ENCODE measurements at places on chromosomes 13 and 19.

GRCh38 chr19:10005632-10006334 lies 4.5 kb downstream of the COL5A3 start:
- DNase-seq = no peak

DNA sequence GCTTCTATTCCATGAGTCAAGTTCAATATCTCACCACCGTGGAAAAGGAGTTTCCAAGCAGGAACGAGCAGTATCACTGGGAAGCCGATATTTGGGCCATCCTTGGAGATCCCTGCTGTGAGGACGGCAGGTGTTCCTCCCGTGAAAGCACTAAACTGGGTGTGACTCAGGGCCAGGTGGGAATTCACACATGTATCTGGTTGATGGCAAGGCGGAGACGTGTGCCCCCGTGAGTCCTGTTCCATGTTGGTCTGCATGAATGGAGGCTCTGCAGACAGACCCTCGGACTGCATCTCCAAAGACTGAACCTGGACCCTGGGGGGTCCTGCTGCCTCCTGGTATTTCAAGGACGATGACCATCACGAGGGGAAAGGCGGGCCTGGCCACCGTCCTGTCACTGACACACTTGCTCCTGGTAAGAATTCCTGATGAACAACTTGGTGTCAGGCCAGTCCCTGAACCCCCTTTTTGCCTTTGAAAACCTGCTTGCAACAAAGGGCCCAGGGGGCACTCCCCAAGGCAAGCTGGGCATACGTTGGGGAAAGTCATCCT lies 22.8 kb upstream of the GAS6 start:
- no peak for DNase-seq

- no peak for DNase-seq
These were observed 245.9 kb downstream of the PCDH9 start for GRCh38 chr13:66984241-66984640.

DNA sequence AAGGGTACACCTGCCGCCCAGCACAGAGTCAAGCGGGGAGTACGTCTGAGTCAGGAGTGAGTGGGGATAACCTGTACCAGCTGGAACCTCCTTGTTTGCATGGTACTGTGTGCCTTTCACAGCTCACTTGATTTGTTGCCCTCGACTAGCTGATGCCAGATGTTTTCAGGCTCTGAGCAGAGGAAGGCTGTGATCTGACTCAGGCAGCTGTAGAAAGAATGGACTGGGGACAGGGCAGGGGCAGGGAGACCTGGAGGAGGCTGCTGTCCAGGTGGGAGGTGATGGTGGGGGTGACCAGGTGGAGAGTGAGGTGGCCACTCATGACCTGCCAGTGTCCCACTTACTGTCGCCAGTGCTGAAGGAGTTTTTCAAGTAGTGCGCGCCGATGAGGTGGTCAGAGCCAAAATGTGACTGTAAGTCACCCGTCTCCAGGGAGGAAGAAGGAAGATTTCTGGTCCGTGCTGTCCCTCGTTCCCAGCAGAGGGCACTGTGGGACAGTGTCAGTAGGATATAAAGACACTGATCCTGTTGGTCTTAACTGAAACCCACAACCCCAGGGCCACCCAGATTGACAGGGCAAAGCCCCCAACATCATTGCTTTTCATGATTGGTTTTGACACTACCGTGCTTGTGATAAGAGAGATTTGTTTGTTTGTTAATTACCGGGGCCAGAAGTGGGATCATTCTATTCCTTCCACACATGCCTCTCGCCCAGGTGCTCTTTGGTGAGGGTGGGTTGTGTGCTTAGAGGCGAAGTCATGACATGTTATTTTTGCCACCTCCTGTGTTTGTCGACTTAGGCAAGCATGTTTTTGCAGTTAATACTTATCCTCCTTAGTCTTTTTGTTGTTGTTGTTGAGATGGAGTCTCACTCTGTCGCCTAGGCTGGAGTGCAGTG lies 128.4 kb downstream of the DPF1 start:
- peak; percentile 47 for DNase-seq

DNA sequence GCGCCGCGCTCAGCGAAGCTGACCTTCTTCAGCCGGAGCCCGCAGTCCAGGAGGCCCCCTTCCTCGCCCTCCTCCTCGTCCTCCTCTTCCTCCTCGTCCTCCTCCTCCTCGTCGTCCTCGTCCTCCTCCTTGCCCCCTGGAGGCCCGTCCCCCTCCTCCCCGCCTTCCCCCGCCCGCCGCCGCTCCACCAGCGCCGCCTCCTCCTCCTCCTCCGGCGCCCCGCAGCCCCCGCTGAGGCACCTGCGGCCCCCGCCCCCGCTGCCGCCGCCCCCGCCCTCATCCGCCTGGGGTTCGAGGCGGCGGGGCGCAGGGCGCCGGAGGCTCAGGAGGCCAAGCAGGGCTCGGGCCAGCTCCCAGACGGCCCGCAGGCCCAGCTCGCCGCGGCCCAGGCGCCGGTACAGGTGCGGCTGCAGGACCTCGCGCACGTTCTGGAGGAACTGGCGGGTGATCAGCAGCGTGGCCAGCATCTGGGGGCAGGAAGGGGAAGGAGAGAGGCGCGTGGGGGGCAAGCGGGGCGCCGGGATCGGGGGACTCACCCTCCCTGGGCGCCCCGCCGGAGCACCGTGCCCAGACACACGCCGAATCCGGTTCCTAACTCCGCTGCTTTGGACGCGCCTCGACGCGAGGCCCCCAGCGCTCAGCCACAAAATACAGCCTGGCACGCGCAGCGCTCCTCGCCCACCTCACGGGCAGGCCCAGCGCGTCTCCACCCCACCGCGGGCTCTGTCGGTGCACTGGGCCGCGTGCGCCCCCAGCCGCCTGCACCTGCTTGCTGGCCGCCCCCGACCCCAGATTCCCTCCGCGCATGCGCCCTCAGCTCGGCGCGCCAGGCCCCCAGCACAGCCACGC lies 5.9 kb downstream of the ANO8 start:
- DNase-seq = no peak

DNA sequence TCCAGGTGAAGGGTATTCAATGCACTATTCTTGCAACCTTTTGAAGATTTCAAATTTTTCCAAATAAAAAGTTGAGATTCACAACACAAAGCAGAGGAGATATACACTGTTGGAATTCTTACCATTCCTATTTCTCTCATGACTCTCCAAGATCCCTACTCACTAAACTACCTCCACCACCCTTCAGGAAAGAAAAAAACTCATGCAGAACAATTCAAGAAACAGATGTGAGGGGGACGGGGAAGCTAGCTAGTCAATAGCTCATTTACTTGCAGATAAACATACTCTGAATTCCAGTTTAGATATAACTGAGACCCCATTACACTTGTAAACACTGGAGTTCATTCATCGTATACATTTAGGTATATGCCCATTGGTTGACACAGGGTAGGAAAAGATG lies 90.0 kb upstream of the SERP2 start:
- DNase-seq = no peak

DNA sequence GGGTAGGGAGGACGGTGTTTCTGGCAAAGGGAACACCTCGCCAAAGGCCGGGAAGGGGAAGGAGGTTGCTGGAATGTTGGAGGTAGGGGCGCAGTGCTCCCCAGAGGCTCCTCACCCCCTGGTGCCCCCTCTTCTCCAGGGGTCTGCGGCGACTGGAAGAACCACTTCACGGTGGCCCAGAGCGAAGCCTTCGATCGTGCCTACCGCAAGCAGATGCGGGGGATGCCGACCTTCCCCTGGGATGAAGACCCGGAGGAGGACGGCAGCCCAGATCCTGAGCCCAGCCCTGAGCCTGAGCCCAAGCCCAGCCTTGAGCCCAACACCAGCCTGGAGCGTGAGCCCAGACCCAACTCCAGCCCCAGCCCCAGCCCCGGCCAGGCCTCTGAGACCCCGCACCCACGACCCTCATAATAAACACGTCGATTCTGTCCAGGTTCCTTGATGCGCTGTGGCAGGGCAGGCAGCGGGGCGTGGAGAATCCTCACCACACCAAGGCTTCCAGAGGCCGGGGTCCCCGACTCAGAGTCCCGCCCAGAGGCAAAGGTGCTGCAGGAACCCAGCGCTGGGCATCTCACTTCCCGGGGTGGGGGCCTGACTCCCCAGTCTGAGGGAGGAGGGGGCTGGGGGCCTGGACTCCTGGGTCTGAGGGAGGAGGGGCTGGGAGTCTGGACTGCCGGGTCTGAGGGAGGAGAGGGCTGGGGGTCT lies 7.4 kb upstream of the SPACA4 start:
- no peak for DNase-seq

DNA sequence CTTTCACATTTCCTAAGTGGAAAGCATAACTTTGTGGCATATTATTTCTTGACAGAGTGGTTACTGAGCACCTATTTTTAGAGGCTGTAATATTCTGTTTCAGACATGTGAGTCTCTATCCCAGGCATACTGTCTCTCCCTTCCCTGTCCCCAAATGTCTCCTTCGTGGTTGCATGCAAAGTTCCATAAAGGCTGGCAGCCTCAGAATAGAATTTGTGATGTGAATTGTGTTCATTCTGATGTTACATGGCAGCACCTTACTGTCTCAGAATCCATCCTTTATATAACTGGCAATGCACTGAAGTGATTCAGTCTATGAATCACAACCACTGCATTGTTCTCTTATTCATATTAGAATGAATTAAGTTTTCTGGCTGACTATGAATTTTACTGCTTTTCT lies 89.0 kb upstream of the SLC7A1 start:
- no peak for DNase-seq

DNA sequence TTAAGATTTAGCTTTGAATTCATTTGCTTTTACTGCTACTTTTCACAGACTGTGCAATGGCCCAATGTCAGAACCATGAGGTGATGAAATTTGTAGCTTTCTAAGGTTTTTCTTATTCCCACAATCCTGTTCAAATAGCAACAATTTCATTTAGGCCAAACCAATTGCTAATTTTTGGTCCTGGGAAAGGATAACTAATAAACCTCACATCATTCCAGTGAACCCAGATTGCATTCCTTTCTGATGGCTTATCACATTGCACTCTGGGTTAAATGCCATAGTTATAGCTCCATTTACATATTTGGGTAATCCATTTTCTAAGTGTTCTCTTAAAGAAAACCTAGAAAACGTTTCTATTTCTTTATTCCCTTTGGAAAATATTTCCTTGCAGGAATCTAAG lies 22.9 kb upstream of the POMP start:
- no peak for DNase-seq

DNA sequence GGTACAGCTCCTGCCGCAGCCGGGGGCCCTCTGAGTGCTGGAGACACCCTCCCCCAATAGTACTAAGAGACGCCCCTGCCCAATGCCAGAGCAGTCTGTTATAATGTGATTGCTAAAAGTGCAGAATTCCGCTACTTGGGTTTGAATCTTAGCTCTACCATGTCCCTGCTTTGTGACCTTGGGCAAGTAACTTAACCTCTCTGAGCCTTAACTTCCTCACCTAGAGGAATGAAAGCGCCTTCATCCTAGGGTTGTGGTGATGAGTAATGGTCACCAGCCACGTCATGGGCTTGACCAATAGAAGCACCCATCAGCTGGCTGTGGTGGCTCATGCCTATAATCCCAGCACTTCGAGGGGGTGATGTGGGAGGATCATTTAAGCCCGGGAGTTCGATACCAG lies 6.5 kb downstream of the PLEKHG2 start:
- DNase-seq = no peak

DNA sequence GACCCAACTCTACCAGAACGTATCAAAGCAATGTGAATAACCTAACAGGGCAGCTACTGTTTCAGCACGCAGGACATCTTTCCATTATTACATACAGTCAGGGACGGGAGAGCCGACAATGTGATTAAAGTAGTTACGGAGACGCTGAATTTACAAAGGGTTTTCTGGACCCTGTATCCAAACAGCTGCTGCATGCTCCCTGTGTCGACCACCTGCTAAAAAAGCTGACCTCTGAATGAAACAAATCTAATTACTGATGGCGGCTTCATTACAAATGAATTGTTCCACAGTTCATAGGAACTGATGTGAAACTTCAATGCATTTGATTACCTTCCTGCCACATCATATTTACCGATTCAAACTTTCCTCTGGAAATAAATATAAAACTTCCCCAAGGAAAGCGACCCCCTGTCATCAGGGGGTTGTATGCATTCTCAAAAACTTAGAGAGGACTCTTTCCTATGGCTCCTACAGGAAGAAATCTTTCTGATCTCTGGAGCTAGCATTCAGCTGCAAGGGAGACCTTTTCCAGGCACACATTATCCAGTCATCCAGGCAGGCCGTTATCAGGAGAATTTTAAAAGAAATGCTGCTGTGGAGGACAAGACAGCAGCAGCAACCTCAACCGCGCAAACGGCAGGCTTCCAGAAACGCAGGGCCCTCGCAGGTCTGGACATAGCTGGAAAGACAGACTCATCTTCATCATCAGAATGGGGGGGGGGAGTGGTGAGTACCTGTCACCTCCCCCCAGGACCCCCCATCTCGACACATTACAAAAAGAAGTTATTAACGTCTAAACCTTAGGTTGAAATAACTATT lies 3.1 kb downstream of the EFNB2 start:
- no peak for DNase-seq

DNA sequence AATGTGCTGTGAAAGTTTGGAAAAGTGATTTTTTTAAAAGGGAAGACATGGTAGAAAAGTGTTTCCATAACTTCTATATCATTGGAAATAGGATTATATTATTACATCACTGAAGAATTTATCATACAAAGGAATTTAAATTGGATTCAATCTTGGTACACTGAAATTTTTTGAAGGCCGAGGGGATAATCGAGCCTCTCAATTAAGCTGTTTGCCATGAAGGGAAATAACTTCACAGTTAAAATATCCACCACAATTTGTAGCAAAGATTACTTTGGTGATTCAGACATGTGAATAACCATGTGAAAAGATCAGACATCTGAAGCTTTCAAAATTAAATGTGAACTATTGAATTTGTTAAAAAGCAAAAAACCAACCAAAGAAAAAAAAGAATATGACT lies 215.3 kb downstream of the KLF5 start:
- no peak for DNase-seq

DNA sequence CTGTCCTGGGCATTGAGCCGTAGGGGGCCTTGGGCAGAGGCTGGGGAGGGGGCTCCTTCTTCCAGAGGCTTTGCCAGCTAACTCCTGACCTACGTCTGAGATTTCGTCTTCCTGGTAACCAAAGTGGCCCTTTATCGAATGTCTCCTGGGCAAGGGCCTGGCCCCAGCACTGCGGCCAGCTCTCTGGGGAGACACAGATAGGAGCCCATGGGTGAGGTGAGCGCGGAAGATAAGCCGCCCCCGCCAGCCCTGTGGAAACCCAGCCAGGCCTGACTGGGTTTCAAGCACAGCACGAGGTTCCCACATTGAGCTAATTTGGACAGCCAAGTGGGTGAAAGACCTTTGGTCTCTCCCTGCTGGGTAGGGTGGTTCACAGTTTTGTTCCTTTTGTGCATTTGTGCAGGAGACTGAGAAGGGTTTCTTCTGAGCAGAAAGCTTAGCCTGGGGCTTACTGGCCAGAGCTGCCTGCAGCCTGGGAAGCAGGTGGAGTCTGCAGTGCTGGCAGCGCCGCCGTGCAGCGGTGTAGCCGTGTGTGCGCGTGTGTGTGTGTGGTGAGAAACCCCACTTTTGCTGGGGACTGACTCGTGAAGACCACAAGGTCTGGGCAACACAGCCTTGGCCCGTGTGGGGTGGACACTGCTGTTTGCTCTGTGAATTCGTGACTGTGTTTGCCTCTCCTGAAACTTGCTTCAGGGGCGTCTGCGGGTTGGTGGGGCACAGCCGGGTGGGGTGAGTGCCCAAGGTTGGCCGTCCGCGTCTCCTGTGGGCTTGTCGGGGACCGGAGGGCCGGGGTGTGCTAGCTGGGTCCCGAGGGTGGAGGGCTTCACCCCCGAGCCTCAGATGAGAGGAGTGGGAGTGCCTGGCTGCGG lies 2.5 kb downstream of the BSG start:
- peak; percentile 60 for DNase-seq

Data from occipital lobe (tissue), 3 donors.